ENCODE measurements at places on chromosomes 2 and 18. TPM values are rescaled to one million over a fixed set of nuclear protein-coding genes. Genes with fewer than 3 reads are reported as not detected.

GRCh38 chr18:74414953-74415515 is 42.1 kb downstream of the DIPK1C start:
- DNase-seq, result no peak
- H3K36me3 ChIP-seq, result no peaks in the 10 kb centered on the region
- no peak overlapping the region for H3K27ac ChIP-seq
- H3K4me1 ChIP-seq, result peaks cover 17% of the 10 kb centered on the region

DNA sequence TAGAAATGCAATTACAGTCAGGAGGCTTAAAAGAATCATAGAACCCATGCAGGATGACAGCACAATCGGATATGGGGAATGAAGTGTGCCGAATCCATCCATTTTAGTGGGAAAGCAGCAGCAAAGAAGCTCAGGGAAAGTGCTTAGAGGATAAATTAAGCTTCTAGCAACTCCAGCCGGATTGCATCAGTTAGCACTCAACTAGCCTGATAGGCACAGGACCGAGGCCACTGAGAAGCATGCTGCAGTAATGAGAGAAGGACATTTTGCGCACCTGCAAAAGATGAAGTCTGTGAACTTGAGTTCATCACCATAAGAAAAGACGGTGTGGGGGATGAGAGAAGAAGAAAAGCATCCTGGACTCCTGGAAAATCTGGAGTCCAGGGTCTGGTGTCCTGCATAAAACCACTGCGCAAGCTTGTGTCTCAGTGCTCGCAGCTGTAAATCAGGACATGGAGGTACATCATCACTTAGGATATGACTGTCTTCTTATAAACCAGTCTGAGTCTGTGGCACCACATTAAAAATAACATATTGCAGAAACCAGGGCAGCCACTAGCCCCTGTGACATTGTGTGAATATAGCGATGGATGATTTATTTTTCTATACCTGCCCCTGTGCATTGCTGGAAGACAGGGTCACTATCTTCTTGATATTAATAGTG is 665.5 kb upstream of the SOX11 start:
- H3K36me3 ChIP-seq, result no peaks in the 10 kb centered on the region
- no peak for DNase-seq

PAPOLG gene
- total RNA-seq, result 15.2 TPM

KIF1A gene
- total RNA-seq, result 330 TPM

DNA sequence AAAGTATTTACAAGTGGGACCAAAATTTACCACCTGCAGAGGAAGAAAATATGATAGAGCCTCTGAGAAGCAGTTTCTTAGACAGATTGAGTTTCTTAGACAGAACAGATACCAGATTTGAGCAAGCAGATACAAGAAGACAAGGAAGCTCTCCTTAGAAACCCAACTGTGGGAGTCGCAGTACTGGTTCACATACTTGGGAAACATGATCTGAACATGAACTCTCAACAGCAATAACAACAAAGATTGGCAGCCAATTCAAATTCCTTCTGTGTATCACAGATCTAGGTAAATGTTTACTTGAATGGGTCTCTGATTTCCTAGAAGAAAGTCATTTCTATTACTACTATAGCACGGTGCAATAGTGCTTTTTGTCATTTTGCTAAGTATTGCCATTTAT is 82.1 kb downstream of the OLA1 start:
- no peaks in the 10 kb centered on the region for H3K4me1 ChIP-seq
- H3K36me3 ChIP-seq, result no peaks in the 10 kb centered on the region
- H3K27me3 ChIP-seq, result no peaks in the 10 kb centered on the region
- no peak for DNase-seq

DNA sequence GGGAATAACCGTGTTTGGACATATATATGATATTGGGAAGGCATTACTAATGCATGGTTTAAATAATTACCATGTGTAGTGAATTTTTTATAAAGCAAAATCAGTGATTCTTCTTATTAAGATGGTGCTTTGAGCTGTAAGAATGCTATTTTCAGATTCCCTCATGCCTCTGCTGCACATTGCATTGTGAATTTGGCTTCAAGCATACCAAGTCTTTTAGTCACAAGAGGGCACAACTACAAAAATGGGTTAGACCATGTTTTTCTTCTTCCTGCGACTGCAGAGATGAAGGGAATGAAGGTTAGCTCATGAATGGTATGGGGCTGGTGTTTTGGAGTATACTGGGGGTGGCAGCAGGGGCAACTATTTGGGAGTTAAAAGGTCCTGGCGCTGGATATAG is 320.1 kb downstream of the SLC4A3 start:
- H3K4me1 ChIP-seq, result no peaks in the 10 kb centered on the region
- no peak overlapping the region for H3K4me3 ChIP-seq
- no peaks in the 10 kb centered on the region for H3K27me3 ChIP-seq
- H3K36me3 ChIP-seq, result no peaks in the 10 kb centered on the region

CD8A gene
- not detected for total RNA-seq
